Diencephalon (tissue), 1 donor: ENCODE measurements at places on chromosomes 13 and 19. TPM values are rescaled to one million over a fixed set of nuclear protein-coding genes. Genes with fewer than 3 reads are reported as not detected.

The MED16 gene
- 27.5 TPM for total RNA-seq

The SIRT2 gene
- 98.7 TPM for total RNA-seq

The GFY gene
- total RNA-seq, result not detected

The CEACAM7 gene
- not detected for total RNA-seq

The CEACAM19 gene
- 1.6 TPM for total RNA-seq
